ENCODE measurements at places on chromosomes 1 and 21.

GRCh38 chr1:22208973-22209378 lies 66.1 kb upstream of the WNT4 start:
- DNase-seq, result no peak

- no peak for DNase-seq
Measured at GRCh38 chr1:234598974-234599616, 10.9 kb downstream of the IRF2BP2 start.

GRCh38 chr1:14660801-14661200 lies 62.3 kb downstream of the KAZN start:
- no peak for DNase-seq

DNA sequence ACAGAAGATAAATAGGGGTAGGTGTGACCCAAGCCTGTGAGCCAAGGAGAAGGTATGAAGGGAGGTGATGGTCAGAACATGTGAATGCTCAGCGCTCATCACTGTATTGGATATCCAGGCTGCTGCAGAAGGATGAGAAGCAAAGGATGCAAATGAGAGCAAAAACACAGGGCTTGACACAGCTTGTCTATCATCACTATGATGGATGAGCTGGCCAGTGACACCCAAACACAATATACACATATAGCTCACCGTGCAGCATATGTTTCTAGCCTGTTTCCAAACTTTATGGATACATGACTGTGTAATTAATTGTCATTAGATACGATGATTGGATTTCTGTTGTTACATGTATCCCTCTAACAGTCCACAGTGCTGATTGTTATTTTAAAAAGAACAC lies 13.8 kb upstream of the HMGN1 start:
- DNase-seq, result no peak

DNA sequence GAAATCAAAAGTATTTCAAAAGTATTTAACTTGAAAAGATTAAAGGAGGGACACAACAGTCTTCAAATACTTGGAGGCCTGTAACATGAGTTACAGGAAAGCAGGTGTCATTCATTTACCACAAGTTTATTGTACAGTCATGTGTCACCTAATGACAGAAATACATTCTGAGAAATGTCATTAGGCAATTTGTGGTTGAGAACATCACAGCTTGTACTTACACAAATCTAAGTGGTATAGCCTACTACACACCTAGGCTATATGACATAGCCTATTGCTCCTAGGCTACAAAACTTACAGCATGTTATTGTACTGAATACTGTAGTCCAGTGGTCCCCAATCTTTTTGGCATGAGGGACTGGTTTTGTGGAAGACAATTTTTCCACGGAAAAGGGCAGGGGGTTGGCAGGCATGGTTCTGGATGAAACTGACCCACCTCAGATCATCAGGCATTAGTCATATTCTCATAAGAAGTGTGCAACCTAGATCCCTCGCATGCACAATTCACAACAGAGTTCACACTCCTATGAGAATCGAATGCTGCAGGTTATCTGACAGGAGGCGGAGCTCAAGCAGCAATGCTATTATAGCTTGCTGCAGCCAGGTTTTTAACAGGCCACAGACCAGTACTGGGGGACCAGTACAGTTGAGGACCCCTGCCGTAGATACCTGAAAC lies 25.0 kb upstream of the PHTF1 start:
- peak; percentile 84 for DNase-seq
